Stimulated activated naive CD4-positive, alpha-beta T cell (primary cell): ENCODE measurements at places on chromosomes 12 and 14.

DNA sequence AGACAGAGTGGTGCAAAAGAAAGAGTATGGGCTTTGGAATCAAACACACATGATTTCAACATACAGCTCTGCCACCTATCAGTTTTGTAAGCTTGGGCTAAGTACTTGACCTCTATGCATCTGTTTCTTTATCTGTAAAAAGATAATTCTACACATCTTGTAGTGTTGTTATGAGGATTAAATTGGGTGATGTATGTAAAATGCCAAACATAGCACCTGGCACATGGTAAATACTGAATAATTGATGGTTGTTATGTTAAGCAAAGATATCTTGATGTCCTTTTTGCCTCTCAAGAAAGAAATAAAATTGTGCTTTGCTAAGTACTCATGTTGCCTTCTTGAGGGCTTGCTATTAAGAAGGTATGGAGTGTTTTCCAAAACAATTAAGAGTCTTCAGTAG, 2.3 kb upstream of the CSRP2 start:
- no peak for DNase-seq

DNA sequence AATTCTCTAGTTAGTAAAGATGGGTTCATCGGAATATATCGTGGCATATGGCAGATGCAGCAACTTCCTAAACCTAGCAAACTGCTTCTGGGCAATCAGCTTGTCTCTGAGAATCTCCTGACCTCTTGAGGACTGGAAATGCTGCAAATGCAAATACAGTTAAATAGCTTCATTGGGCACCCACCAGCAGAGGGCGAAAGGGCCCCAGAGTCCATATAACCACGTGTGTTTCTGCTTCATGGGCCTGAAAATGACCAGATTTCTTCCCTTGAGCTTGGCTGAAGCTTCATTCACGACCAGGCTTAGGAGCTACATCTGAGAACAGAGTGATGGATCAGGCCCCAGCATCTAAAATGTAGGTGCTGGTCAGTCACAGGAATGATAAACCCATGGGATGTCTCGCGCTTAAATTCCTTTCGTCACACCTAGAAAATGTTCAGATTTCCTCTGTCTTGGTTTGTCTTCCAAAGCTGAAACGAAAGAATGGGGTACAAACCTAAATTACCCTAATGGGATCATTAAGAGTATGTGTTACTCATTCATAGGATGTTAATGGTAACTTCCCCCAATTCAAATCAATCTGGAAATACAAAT, 1482.5 kb upstream of the TMEM132C start:
- no peak for DNase-seq

GRCh38 chr14:55938249-55938791, 179.9 kb upstream of the PELI2 start:
- no peak for DNase-seq

DNA sequence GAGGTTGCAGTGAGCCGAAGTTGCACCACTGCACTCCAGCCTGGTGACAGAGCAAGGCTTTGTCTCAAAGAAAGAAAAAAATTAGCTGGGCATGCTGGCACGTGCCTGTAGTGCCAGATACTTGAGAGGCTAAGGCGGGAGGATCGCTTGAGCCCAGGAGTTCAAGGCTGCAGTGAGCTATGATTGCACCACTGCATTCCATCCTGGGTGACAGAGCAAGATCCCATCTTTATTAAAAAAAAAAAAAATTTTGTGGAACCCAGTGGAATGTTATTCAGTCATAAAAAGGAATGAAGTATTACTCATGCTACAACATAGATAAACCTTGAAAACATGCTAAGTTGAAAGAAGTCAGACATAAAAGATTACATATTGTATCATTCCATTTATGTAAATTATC, 8.3 kb upstream of the ERBB3 start:
- DNase-seq, result no peak

DNA sequence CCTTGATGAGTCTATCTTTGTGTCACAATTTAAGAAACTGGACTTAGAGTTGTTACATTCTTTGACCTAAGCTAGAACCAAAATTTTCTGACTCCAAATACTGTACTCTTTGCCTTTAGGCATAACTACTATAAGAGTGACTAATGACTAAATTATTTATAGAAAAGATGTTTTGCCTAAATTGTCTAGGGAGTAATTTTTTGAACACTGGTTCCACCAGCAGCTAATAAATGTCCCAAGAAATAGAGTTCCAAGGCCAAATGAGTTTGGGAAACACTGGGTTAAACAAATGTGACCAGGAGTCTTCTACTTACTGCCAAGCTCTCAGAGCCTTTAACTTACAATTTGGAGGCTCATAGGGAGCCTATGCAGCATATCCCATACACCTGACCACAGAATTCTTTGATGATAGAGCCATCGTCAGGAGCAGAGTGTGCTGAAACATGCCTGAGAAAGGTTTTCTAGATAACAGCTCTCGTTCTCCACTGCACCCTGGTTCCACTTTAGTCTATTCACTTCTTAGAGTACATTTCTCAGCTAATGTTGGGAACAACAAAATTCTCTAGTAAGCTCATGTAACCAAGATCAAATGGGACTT, 215.9 kb upstream of the HMGA2 start:
- DNase-seq, result no peak

GRCh38 chr14:85437148-85437547, 92.8 kb upstream of the FLRT2 start:
- DNase-seq, result no peak

DNA sequence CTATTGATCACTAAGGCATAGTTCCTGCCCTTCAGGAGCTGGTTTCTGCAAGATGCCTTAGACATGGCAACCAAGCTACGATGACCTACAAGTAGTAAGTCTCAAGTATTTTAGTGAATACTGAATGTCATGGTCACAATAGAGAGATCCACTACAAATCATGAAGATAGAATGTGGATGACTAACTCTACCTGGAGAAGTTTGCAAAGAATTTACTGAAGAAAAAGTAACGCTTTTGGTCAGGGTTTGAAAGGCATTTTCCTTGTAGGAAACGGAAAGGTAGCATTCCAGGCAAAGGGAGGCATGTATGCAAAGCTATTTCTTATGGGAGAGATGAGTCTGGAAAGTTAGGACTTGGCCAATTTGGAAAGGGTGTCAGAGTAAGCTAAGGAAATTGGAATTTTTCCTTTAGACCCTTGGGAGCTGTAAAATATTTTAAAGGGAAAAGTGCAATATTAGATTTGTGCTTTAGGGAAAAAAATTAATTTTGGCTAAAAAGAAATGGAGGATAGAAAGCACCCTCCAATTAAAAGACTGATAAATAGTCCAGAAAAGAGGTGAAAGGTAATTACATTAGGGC, 377.5 kb downstream of the EGLN3 start:
- DNase-seq, result no peak

DNA sequence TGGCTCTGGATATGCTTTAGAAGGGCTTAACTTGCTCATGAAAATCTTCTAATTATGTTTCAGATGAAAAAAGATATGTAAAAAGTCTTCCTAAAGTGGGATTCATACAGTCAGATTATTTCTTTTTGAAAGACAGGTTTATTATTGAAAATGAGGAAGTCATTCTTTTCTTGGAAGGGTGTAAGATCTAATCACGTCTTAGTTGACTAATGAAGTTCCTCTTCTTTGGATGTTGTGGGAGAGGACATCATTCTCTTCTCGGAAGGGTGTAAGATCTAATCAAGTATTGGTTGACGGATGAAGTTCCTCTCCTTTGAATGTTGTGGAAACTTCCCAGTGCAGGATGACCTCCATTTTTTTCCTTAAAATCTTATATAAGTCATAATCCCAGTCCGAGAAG, 74.9 kb downstream of the ALG10 start:
- DNase-seq, result no peak

GRCh38 chr12:51749206-51749985, 99.1 kb downstream of the FIGNL2 start:
- no peak for DNase-seq

- no peak for DNase-seq
These were observed at the start of gene NGB for GRCh38 chr14:77271113-77271710. Gene NGB (minus strand): TSS chr14:77271206. CDS start chr14:77270937, 269 bp downstream.

- DNase-seq, result no peak
These were observed 449.1 kb downstream of the BCL11B start for GRCh38 chr14:98822917-98823316.

- no peak for DNase-seq
These were observed 87.2 kb downstream of the CEP83 start for GRCh38 chr12:94372461-94372860.

- DNase-seq, result no peak
These were observed 83.6 kb downstream of the ANKS1B start for GRCh38 chr12:99901181-99901580.

- no peak for DNase-seq
These were observed 153.6 kb downstream of the ATP23 start for GRCh38 chr12:58095002-58095401.

DNA sequence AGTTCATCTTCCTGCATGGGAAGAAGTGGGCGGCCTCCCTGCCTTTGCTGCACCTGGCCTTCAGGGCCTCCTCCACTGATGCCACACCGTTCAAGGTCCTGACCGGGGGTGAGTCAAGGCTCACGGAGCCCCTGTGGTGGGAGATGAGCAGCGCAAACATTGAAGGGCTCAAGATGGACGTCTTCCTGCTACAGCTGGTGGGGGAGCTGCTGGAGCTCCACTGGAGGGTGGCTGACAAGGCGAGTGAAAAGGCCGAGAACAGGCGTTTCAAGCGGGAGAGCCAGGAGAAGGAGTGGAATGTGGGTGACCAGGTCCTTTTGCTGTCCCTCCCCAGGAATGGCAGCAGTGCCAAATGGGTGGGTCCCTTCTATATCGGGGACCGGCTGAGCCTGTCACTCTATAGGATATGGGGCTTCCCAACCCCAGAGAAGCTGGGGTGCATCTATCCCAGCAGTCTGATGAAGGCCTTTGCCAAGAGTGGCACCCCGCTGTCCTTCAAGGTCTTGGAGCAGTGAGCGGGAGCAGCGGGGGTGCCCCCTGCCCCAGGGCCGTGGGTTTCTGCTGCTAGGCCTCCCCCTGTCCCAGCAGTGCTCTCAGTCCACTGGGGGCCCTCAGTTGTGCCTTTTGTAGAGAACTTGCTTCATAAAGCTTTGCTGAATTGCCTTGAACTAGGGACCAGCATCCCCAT, 12.4 kb downstream of the CBLN3 start:
- DNase-seq, result no peak

- DNase-seq, result no peak
These were observed 374.1 kb downstream of the ADGRD1 start for GRCh38 chr12:131327521-131328488.

- no peak for DNase-seq
These were observed 168.9 kb upstream of the NOVA1 start for GRCh38 chr14:26766726-26767125.

DNA sequence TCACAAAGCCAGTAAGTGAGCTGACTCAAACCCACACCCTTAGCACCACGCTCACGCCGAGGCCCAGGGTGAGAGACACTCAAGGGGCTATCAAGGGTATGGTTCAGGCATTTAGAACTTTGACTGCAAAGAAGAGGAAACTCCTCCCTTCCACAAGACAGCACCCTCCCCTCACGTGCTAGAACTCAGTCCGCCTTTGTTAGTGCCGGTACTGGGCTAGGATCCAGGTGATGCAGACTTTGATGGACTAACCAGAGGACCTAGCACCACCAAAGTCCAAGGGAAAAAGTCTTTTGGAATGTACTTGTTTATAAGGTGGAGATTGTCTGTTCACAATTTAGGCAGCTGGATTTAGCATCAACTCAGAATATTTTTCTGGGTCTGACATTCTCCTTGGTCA, 33.7 kb downstream of the VWF start:
- DNase-seq, result no peak

DNA sequence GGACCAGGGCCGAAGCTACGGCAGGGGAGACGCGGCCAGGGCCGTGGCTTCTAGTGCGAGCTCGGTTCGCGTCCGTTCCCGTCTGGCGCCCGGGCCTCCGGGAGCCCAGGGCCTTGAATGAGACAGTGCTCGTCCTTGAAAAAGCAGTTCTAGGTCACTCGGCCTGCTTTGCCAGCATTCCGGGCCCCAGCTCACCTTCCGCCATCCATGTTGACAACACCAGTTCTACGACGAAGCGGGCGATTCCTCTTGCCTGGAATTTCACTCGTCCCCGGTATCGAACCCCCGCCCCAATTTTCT, 4.5 kb downstream of the OR10AD1 start:
- peak; percentile 56 for DNase-seq

DNA sequence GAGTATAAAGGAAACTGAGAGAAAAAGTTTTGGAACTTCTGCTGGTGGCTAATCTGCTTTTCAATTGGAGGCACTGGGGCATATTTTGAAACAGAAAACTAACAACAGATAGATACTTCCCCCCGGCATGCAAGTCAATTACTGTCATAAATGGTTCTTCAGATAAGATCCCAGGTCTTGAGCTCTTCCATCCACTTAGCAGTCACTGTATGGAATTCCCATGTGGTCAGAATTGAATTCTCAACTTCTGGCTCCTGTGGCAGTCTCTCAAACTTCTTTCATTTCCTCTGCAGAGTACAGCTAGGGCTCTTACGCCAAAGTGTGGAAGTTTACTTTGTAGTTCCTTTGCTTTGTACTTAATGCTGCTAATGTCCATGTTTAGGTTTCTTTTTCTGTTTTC, 452.2 kb downstream of the IPO8 start:
- DNase-seq, result no peak

DNA sequence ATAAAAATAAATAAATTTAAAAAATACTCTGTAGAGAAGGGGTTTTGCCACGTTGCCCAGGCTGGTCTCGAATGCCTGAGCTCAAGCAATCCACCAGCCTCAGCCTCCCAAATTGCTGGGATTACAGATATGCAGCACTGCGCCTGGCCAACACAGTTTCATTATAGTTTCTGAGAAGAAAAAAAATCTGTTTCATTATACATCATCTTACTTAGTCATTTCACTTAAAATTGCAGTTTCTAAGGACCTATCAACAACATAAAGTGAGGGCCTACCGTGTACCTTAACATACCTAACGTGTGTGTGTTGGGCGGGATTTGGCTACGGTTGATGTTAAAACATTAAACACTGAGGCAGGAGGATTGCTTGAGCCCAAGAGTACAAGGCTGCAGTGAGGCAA, 28.3 kb downstream of the P2RX2 start:
- DNase-seq, result no peak

- DNase-seq, result no peak
These were observed 540.5 kb downstream of the DIO2 start for GRCh38 chr14:79670811-79671210.

GRCh38 chr12:51401020-51401419, 9.8 kb upstream of the GALNT6 start:
- no peak for DNase-seq

DNA sequence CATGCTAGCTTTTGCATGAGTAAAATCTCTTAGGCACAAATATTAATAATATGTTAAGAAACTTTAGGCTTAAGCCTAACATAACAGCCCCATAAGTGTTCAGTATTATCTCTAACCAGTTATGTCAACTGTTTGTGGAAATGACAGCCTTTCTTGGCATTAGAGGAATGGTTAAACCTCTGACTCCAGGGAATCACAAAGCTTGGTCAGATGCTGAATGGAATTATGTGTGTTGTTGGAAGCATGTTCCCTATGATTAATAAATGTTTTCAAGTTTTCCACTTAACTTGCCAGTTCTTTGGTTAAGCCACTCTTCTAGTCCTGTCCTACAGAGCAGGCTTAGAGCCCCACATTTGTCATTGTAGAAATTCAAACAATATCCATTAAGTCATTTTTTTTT, 17.0 kb downstream of the PSEN1 start:
- DNase-seq, result no peak
